ENCODE measurements at places on chromosomes 1 and 21.

GRCh38 chr1:3316340-3316943 is 138.0 kb upstream of the ARHGEF16 start:
- peak; percentile 39 for DNase-seq

- no peak for DNase-seq
These were observed 225.2 kb upstream of the TNR start for GRCh38 chr1:175968486-175969172.

DNA sequence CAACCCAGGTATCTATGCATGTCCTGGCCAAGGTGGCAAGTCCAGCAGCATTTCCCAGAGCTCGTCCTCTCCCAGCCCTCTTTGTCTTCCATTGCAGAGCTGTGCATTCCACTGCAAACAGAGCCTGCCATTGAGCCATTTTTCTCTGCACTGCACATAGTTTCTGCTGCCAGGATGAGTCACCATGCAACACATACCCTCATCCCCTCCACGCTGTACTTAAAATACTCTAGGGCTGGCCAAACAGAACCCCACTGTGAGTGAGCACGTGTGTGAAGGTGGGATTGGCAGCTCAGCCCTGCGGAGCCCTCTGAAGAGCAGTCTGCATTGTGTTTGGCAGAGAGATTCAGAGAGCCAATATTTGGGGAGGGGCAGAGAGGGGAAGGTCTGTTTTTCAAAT is 3.9 kb upstream of the ATP1B1 start:
- peak; percentile 86 for DNase-seq

DNA sequence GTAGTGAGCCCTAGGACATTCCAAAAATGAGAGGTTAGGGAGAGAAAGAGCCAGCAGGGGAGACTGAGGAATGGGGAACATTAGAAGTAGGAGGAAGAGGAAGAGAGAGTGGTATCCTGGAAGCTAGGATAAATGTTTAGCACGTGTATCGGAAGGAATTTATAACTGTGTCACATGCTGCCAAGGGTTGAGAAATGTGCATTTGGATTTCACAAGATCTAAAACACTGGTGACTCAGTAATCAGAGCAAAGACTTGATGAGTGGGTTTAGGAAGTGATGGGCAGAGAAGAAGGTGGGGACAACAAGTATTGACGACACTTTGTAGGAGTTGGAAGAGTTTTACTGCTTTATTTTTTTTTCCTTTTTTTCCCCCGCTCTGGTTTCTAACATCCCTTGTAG is 193.9 kb downstream of the FMN2 start:
- peak; percentile 40 for DNase-seq

DNA sequence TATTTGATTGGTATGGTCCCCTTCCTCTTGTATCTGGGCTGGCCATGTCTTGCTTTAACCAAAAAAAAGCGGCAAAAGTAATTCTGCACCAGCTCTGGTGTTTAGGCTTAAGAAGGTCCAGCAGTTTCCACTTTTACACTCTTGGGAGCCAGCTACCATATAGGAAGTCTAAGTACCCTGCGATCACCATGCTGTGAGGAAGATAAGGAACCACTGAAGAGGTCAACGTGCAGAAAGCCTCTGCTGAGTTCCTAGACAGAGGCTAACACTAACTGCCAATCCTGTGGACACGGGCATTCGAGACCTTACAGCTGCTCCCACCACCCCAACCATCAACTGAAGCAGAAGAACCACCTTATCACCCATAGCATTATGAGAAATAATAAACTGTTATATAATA is 331.4 kb downstream of the VAV3 start:
- DNase-seq: no peak

DNA sequence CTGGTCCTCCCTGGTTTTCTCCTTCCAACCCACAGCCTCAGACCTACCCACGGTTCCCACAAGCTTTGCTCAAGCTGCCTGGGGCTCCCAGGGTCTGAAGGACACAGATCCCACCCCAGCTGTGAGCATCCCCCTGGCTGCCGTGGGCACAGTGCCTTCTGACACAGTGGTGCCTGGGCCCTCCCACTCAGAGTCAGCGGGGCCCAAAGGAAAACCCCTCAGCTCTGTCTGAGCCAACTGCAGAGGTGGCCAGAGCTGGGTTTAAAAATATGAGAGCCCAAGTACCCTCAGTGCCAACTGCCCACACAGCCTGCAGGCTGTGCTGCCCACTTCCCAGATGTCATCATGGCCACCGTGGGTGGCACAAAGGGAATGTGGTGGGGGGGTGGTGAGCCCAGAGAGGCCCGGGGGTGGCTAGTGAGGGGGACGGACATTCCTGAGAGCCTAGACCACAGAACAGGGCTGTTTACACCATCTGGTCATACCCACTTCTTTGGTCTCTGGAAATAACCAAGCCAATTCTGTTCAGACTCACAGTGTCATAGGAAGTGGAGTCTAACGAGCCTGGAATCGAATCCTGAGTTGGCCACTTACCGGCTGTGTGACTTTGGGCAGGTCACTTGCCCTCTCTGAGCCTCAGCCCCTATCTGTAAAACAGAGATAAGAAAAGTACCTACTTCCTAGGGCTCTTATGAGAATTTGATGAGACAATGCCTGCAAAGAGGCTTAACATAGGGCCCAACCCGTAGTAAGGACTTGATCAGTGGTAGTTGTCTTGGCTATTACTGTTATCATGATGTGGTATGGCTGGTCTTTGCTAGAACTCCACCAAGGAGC is 85.5 kb downstream of the CAMK2N1 start:
- no peak for DNase-seq

GRCh38 chr1:41872074-41872473 is 46.6 kb downstream of the HIVEP3 start:
- no peak for DNase-seq

All from A172 (cell line).